Activated naive CD4-positive, alpha-beta T cell treated with anti-CD3 and anti-CD28 coated beads for 36 hours (primary cell): ENCODE measurements at places on chromosomes 12 and 14.

- peak; percentile 12 for DNase-seq
Observed at GRCh38 chr14:80055667-80056496, 155.4 kb downstream of the DIO2 start.

- no peak for DNase-seq
Observed at GRCh38 chr12:102776041-102776440, 141.0 kb downstream of the PAH start.

DNA sequence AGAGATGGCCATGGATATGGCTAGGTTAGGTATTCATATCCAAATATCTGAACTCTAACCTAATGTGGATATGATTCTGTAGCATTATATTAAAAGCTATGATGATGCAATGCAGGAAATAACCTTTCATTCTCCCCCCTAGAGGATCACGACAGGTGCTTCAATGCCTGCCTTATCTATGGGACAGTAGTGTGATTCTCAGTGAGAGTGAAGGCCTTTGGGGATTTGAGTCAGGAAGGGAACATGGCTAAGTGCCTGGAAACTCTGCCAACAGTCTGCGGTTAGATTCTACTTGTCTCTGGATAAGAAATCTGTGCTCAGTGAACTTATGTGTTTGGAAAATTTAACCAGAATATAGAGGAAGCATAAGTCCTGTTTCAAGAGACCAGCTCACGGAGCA is 81.8 kb downstream of the SLC38A1 start:
- DNase-seq = no peak

GRCh38 chr14:81028461-81028860 is 73.0 kb downstream of the TSHR start:
- no peak for DNase-seq

DNA sequence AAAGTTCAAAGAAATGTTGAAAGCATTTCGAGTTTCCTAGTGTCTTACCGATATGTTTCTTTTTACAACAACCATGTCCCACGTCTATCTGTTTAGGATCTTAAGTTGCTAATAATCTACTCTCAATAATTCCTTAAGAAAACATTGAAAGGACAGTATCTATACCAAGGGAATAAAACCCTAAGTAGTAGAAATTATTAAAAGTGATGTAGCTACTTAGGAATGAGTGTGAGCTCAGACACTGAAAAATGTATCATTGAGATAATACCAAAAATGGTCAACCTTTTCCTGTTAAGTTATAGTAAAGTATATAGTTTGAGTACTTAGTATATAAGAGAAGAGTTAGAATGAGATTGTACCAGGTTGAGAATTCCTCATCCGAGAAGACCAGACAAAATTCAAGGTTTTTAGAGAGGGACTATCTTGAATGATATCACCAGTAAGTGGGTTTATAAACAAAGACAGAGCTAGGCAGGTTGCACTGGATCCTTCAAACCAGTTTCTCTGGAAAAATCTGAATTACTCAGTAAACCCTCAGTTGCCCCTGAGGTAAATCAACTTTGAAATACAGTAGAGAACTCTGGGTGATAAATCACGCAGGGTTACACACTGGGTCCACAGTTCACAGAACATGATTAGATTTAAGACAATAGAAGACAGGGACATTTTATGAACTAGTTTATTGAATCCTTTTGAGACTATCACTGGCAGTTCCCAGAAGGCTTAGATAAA is 96.8 kb downstream of the ERGIC2 start:
- DNase-seq = no peak

- no peak for DNase-seq
Observed at GRCh38 chr12:51932218-51933076, 19.1 kb upstream of the ACVR1B start.
